CD4-positive, alpha-beta T cell (primary cell): ENCODE measurements at places on chromosomes 7 and 10. TPM values are rescaled to one million over a fixed set of nuclear protein-coding genes. Genes with fewer than 3 reads are reported as not detected.

The PTF1A gene
- not detected for total RNA-seq

The FLNC gene
- 0.08 TPM for total RNA-seq

The LRGUK gene
- total RNA-seq = 0.27 TPM

The HOXA3 gene
- not detected for total RNA-seq

The ARHGEF5 gene
- total RNA-seq = 7.9 TPM

The RASA4 gene
- 42.1 TPM for total RNA-seq

The SMARCD3 gene
- total RNA-seq = 14.8 TPM

The MOGAT3 gene
- not detected for total RNA-seq

The OR6V1 gene
- total RNA-seq = not detected

The LRIT1 gene
- not detected for total RNA-seq

The LRRTM3 gene
- not detected for total RNA-seq

The VIPR2 gene
- total RNA-seq = 0.59 TPM

The PNLIPRP2 gene
- total RNA-seq = not detected

The MUC3A gene
- total RNA-seq = not detected

The IGF2BP3 gene
- not detected for total RNA-seq

The HTR5A gene
- not detected for total RNA-seq

The C7orf33 gene
- not detected for total RNA-seq

The ARHGAP19 gene
- total RNA-seq = 8.8 TPM

The C10orf105 gene
- total RNA-seq = 0.36 TPM

The FOXI2 gene
- total RNA-seq = not detected

The AKR1D1 gene
- not detected for total RNA-seq
